ENCODE measurements at places on chromosomes 4 and X.

GRCh38 chr4:121698236-121698671 is 1.5 kb upstream of the ANXA5 start:
- DNase-seq: no peak

- no peak for DNase-seq
Measured at GRCh38 chr4:83320548-83320947, 14.1 kb downstream of the HPSE start.

DNA sequence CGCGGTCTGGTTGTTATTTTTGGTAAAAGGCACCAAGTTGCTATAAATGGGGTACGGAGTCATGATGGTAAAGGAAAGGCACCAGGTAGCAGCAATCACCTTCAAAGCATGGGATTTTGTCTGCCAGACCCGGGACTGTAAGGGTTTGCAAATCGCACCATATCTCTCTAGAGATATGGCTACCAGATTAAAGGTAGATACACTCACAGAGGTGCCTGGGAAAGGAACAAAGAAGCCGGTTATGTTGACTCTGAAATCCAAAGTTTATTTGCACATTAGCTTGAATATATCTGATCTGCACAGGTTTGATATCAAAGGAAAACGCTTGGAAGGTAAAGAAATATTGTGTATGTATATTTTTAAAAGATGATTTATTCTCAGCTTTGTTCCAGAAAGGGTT is 4.6 kb downstream of the CCKAR start:
- no peak for DNase-seq

- DNase-seq: no peak
Measured at GRCh38 chr4:39889226-39889625, 88.5 kb downstream of the PDS5A start.

- DNase-seq: no peak
Measured at GRCh38 chrX:136115904-136116297, 31.4 kb upstream of the FHL1 start.

Measured in SK-N-DZ (cell line).